ENCODE measurements at places on chromosomes 5 and 9.

DNA sequence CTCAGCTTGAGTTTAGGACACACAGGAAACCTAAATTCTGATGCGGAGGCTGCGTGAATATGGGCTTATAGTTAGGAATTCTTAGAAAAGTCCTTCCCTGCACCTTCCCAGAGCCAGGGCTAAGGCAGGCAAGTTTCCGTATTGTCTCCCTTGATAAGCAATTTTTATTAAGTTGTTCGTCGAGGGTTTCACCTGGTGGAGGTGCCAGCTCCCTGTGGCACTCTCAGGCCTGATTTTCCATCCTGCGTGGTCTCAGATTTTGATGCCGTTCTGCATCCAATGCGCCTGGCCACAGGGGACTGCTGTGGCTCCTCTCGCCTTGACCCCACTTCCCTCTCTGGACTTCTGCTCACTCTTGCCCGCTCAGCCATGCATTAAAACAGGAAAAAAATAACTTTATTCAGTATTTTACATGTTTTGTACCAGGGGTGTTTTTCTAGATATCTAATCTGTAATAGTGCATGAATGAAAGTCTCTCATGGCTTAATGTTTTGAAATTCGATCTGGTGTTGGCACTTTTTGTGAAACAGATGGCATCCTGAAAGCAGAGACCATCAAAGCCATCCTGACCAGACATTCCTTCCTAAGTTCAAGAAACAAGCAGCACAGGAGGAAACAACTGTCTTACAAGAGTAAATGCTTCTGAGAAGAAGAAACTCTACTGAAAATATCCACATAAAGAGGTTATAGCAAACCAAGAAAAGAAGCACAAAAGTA is 50.7 kb downstream of the TRIP13 start:
- DNase-seq, result peak; percentile 25

GRCh38 chr9:79395755-79396154 is 176.0 kb upstream of the TLE4 start:
- DNase-seq, result no peak

GRCh38 chr9:109440117-109440515 is 58.0 kb downstream of the PTPN3 start:
- DNase-seq, result no peak

DNA sequence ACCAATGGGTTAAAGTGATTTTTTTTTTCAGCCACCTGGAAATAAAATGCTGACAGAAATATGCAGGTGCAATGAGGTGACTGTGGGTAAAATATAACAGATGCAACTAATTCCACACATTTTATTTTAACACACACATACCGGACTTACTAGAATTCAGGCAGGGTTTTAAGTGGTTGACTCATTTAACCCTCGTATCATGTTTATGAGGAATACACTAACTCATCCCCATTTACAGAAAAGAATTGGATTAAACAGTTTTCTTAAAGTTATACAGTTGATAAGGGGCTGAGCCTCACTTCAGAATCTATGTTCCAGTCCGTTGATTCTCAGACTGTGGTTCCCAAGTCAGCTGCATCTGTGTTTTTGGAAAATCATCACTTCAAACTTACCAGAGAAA is 207.5 kb downstream of the CHSY3 start:
- DNase-seq, result no peak

DNA sequence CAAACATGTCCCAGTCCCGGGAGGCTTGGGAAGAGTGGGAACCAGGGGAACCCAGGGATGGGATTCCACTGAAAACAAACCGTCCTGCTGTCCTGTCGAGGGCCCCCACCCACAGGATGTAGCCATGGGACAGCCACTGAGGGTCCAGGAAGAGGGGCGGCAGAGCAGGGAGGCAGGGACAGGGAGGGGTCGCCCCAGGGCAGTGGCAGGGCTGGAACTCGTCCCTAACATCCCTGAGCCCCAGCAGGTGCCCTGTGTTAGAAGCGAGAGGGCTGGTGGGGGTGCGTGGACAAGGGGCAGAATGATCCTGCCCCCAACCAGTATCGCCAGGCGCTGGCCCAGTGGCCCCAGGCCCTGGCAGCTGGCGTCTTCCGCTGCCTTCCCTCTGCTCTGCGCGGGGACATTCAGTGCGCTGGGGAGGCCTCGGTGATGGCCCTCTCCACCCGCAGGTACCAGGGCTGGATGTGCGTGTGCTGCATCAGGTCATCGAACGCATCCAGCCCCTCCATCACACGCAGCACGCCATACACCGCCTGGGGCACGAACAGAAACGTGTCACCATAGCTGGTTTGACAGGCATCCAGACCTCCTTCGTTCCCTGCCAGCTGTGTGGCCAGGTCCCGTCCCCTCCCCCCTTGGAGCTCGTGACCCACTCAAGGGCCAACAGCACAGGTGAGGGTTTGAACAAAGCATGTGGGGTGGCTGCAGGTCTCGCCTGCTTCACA is 6.6 kb downstream of the PTGES2 start:
- DNase-seq, result no peak

DNA sequence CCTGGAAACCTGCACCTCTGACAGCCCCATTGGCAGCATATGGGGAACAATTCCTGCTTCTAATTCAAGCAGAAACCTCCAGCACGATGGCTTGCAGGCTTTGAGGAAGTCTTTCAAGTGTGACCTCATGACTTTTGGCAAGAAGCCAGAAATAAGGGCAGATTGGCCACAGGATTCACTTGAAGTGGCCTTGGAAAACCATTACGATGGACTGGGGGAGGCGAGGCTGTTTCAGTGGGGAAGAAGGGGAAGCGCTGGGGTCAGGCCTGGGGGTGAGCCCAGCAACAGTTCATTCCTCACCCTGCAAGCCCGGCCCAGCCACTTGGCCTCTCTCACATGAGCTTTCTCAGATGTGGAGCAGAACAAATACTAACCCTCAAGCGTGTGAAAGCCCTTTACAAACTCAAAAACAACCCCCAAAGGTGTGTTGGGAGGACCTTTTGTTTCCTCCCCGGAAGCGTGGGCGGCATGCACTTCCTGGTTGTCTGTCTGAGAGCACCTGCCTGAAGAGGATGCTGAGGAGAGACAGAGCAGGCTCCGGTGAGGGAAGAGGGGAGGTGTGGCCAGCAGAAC is 26.9 kb upstream of the EEIG1 start:
- DNase-seq, result peak; percentile 68

- DNase-seq, result no peak
Measured at GRCh38 chr5:53991942-53992341, 318.4 kb downstream of the ARL15 start.

- no peak for DNase-seq
Measured at GRCh38 chr9:20361229-20361628, 261.1 kb downstream of the MLLT3 start.

DNA sequence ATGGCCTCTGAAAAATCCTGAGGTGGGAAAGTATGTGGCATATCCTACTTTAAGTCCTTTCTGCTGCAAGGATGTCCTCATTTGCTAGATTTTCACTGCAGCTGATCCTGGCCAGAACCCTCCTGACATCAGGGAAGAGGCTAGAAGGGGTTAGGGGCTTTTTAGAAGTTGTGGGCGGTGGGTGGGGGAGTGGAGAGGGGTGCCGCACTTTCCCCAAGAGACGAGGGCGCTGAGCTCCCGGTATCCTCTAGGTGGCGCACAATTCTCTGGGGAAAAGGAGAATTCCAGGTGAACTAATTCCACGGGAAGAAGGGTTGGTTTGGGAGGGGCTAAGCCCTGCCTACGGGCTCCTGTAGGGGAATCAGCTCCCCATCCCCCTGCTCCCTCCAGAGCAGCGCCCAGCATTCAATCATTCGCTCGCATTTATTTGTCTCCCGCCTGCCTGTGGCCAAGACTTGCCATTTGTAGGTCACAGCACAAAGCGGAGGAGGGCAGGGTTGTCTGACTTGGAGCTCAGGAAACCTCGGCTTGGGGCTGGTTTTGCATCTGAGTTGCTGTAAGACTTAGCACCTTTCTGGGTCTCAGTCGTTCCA is 42.9 kb upstream of the HAND1 start:
- DNase-seq, result peak; percentile 64

- no peak for DNase-seq
Measured at GRCh38 chr5:114325541-114325940, 36.3 kb upstream of the KCNN2 start.

DNA sequence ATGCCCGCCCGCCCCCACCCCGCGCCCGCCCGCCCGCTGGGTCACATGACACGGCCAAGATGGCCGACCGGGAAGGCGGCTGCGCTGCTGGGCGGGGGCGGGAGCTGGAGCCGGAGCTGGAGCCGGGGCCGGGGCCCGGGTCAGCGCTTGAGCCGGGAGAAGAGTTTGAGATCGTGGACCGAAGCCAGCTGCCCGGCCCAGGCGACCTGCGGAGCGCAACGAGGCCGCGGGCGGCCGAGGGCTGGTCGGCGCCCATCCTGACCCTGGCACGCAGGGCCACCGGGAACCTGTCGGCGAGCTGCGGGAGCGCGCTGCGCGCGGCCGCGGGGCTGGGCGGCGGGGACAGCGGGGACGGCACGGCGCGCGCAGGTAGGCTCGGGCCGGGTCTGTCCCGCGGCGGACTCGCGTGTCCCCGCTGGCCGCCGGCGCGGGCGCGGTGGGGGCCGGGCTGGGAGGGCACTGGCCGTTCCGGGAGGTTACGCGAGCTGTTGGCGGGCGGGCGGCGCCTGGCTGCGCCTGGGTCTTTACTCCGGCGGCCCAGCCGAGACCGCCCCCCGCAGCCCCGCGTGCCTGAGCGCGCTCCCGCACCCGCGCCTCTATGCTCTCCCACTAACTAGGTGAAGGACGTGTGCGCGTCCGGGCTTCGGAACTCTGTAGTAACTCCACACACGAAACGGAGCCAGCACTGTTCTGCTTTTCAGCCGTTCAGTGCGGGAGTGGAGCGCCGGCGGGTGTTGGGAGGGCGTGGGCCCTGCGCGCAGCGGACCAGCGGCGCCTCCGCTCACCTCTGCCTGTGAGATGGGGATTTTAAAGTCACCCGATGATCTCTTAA is at the start of gene RUFY1:
Gene RUFY1 (plus strand): TSS at position 44 of the 832 bp plus-strand sequence. CDS start 16 bp downstream, at position 60.
- peak; percentile 94 for DNase-seq

DNA sequence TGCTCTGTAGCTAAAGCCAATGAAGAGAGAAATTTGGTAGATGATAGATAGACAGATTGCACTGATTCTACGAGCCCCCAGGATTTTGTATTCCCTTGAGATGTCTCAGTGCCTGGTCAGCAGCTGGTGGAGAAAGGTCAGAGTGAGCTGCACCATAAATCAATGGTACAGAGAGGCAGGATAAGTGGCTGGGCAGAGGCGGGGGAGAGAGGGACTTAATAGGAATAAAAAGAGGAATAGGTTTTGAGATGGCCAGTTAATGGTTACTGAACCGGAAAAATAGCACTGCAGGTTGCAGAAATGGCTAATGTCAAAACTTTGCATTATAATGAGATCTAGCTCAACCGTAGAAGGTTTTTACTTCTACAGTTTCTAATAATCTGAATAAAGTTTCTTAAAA is 47.9 kb upstream of the SLC12A2 start:
- DNase-seq, result peak; percentile 2

- no peak for DNase-seq
Measured at GRCh38 chr9:77954013-77954665, 77.5 kb downstream of the GNAQ start.

GRCh38 chr9:82706786-82707185 is 356.2 kb downstream of the RASEF start:
- DNase-seq, result no peak

DNA sequence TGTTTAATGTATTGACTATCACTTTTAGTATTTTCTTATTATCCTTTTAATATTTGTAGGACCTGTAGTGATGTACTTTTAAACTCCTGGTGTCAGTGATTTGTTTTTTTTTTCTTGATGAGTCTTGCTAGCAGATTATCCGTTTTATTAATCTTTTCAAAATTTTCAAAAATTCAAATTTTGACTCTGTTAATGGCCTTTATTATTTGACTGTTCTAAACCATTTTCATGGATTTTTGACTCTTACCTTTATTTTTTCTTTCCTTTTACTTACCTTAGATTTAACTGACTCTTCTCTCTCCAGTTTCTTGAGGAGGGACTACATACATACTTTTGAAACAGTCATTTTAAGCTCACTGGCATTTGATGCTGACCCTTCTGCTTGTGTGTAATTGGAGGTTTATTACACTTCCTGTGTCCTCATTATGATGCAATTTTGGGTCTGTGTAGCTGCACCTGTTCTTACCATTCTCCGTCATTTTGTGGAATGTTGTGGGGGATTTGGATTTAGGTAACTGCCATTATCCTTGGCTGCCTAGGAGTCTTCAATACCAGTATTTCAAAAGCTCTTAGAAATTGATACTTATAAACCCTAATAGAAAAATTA is 32.0 kb upstream of the EXOC3 start:
- no peak for DNase-seq

DNA sequence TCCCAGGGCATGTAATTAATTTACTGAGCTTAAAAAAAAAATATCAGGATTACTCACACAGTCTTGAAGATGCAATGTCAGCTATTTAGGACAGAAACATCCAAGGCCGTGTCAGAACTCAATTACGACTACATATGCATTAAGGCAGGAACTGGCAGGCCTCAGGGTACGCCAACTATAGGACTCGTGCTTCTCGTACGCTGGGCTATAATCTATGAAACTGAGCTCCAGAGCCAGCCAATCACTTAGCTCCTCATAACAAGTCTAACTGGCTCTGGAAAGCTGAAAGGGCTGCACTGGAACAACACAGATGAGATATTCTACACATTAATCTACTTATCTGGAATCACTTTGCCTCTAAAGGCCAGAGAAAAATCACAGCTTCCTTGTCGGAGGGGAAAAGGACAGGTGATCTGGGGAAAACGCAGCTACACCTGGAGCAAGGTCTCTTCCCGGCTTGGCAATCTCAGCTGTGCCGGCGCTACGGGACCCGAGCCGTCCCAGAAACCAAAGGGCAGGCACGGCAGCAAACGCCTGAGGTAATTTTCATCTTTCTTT is 212.0 kb downstream of the DEPDC1B start:
- peak; percentile 11 for DNase-seq

- no peak for DNase-seq
Measured at GRCh38 chr9:16417749-16418148, 452.7 kb downstream of the BNC2 start.

GRCh38 chr9:136135326-136136126 is 16.9 kb upstream of the TMEM250 start:
- DNase-seq, result no peak

GRCh38 chr5:133459474-133460160 is 152.7 kb downstream of the FSTL4 start:
- no peak for DNase-seq

DNA sequence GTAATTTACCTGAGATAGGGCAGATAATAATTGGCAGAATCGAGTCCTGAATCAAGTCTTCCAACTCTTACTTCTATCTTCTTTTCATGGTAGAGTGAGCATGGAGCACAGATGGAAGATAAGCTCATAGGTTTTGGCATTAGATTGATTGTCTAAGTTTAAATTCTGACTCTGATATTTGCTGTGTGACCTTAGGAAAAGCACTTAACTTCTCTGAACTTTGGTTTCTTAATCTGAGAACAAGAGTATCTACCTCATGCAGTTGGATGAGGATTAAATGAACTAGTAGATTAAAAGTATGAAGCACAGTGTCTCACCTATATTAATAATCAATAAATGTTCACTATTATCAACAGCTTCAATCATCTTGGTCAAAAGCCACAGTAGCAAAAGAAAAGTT is 9.4 kb upstream of the ASTN2 start:
- DNase-seq, result no peak

- DNase-seq, result no peak
Measured at GRCh38 chr9:69900406-69900805, 79.8 kb downstream of the CFAP95 start.

- DNase-seq, result no peak
Measured at GRCh38 chr9:111582888-111583287, 16.6 kb downstream of the PTGR1 start.

- no peak for DNase-seq
Measured at GRCh38 chr5:134994560-134995156, 27.0 kb downstream of the CATSPER3 start.

- DNase-seq, result no peak
Measured at GRCh38 chr5:180645274-180646204, 3.9 kb downstream of the FLT4 start.

All from right kidney (tissue), 9 donors.